Left ventricle myocardium inferior (tissue), 1 donor: ENCODE measurements at places on chromosomes 5 and 9.

GRCh38 chr5:61313960-61314681 is 17.9 kb upstream of the ZSWIM6 start:
- no peak for DNase-seq
- no peak overlapping the region for H3K4me3 ChIP-seq

DNA sequence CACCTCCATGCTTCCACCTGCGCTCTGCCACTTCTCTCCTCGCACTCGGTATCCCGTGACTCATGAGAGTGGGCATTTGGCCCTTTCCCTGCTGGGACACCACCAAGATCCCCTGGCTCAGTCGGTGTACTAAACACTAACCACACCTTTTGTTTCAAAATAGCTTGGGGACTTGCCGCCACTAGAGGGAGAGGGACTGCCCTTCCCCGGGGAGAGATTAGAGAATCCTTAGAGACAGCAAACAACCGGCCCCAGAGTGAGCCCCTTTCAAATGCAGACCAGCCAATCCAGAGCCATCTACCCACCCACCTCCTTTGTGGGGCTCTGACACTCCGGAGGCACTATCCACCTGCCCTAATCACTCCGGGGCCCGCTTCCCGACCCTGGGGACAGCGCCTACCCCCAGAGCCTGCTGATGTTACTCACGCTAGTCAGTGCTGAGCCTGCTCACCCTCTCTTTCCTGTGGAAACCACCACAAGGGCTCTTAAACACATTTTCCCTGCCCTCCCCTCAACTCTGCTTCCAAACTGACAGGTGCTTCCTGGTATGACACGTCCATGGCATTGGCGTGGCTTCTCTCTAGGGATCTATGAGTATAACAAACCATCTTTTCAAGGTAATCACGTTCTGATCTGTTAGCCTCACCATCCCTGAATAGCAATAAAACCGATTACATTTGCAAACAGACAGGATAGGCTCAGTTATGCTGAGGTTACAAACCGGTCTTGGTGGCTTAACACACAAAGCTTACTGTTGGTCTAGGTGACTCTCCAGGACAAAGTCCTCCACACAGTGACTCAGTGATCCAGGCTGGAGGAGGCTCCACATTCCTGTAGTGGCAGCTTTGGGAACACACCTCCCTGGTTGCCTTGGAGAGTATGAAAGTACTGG is 180.1 kb upstream of the MVB12B start:
- H3K4me1 ChIP-seq, result peaks cover 25% of the 10 kb centered on the region
- H3K27me3 ChIP-seq, result peaks cover 32% of the 10 kb centered on the region
- no peak overlapping the region for H3K27ac ChIP-seq
- no peak for DNase-seq
- no peaks in the 10 kb centered on the region for H3K36me3 ChIP-seq
- H3K4me3 ChIP-seq, result no peak overlapping the region

DNA sequence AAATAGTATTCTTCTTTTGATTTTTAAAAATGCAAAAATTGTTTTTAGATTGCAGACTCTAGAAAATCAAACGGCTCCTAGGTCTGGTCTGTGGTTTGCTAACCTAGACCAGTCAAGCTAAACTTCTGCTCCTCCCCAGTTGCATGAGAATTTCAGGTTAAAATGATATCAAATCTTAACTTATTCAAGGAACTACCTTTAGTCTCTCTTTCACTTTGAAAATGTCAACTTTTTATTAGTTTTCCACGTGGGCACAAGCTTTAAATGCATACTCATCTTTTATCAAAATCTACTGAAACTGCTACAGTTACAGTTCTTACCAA is 8.8 kb downstream of the CAMK4 start:
- no peaks in the 10 kb centered on the region for H3K36me3 ChIP-seq
- H3K27me3 ChIP-seq, result no peaks in the 10 kb centered on the region
- DNase-seq, result no peak
- H3K4me1 ChIP-seq, result no peaks in the 10 kb centered on the region
- H3K4me3 ChIP-seq, result no peak overlapping the region

DNA sequence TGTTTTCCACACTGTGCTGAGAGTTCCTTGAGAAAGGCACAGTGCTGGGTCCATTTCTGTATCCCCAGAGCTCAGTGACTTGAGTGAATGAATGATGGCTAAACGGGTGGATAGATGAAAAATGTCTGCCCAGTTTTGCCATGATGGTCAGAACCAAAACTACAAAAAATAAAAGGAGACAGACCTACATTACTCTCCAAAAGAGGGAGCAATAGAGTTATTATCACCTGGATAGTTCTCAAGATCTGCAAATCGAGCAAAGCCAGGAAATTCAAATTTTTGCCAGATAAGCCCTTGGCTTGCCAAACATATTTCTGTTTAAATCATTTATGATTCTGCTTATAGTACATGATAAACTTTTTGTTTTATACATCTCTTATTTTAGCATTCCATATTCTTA is 214.2 kb upstream of the ZNF462 start:
- no peaks in the 10 kb centered on the region for H3K4me1 ChIP-seq
- H3K27ac ChIP-seq, result no peak overlapping the region
- no peaks in the 10 kb centered on the region for H3K27me3 ChIP-seq

- no peaks in the 10 kb centered on the region for H3K27me3 ChIP-seq
- H3K4me3 ChIP-seq, result no peak overlapping the region
- H3K27ac ChIP-seq, result no peak overlapping the region
These were observed 72.4 kb upstream of the SNX2 start for GRCh38 chr5:122702524-122702875.

- H3K27me3 ChIP-seq, result no peaks in the 10 kb centered on the region
- H3K36me3 ChIP-seq, result no peaks in the 10 kb centered on the region
- H3K27ac ChIP-seq, result no peak overlapping the region
- no peak for DNase-seq
These were observed 116.3 kb downstream of the MED27 start for GRCh38 chr9:131963072-131964030.

DNA sequence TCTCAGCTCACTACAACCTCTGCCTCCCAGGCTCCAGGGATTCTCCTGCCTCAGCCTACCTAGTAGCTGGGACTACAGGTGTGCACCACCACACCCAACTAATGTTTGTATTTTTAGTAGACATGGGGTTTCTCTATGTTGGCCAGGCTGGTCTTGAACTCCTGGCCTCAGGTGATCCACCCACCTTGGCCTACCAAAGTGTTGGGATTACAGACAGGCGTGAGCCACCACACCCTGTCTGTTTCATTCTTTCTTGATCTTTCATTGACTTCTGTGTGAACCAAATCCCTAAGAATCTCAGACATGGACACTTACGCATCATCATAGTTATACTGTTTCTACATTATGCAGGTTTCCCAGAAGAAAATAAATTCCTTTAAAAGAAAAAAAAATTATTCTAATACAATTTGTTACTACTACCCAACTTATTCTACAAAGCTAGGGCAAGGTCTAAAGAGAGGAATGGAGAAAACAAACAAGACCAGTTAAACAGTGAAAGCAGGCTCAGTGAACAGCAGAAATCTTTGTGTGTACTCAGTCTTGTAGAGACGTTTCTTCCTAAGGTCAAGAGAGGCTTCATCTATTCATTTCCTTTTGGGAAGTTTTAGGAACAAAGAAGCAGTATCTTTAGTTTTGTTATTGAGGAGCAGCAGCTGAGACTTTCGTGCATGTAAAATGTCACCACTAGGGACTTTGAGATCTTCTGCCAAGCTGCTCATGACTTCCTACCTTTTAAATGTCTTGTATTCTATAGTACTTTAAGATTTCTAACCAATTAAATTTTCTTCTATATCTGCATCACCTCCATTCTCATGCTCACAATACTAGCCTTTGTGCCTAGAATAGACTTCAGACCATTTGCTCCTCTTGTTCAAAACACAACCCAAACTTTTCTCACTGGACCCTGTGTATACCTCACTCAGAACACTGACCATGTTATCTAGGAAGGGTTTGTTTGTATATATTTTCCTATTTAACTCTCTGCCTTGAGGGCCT is 5.6 kb upstream of the HMGCR start:
- H3K27me3 ChIP-seq, result peaks cover 10% of the 10 kb centered on the region
- H3K4me3 ChIP-seq, result no peak overlapping the region
- peaks cover 5% of the 10 kb centered on the region for H3K4me1 ChIP-seq
- no peak for DNase-seq
- no peak overlapping the region for H3K27ac ChIP-seq
- H3K36me3 ChIP-seq, result no peaks in the 10 kb centered on the region

DNA sequence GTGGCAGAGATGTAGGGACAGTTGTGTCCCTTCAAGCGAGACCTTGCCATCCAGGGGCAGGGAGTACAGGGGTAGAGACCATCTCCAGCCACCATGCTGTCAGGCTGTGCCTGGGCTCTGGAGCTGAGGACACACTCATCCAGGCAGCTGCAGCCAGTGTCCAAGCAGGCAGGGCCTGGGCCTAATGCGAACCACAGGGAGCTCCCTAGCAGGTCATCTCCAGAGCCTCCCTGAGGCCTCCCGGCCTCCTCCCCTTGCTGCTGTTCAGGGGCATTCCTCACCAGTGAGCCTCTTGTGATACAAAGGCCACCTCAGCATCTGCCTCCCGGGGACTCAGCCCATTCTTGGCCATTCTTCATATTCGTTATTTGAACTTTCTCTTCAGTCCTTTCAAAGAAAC is 35.0 kb downstream of the TPPP start:
- no peak overlapping the region for H3K4me3 ChIP-seq
- no peaks in the 10 kb centered on the region for H3K4me1 ChIP-seq
- DNase-seq, result no peak
- H3K27ac ChIP-seq, result no peak overlapping the region

- no peak overlapping the region for H3K27ac ChIP-seq
- peaks cover 50% of the 10 kb centered on the region for H3K27me3 ChIP-seq
- no peak for DNase-seq
- H3K36me3 ChIP-seq, result no peaks in the 10 kb centered on the region
- H3K4me1 ChIP-seq, result no peaks in the 10 kb centered on the region
These were observed 8.5 kb upstream of the ACSL6 start for GRCh38 chr5:132019857-132020555.

DNA sequence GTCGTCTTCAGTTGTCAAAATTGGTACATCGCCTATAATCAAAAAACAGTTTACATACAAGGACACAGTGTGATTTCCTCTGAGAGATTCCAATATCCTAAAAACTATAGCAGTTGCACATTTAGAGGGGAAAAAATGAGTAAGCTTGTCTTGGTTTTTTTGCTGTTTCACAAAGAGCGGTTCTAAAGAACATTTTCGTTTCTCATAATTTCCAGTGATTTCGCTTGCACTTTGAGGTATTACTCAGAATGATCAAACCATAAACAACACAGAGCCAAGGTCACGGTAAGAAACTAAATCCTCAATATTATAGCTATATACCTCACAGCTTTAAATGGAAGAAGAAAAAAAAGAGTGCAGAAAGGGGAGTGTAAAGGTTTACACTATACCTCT is 861 bp downstream of the MTX3 start:
- peak overlapping the region; percentile 90 for H3K27ac ChIP-seq
- H3K4me3 ChIP-seq, result peak overlapping the region; percentile 93
- no peak for DNase-seq
- H3K27me3 ChIP-seq, result no peaks in the 10 kb centered on the region

- no peaks in the 10 kb centered on the region for H3K36me3 ChIP-seq
- H3K27ac ChIP-seq, result no peak overlapping the region
- peaks cover 100% of the 10 kb centered on the region for H3K27me3 ChIP-seq
- H3K4me1 ChIP-seq, result peaks cover 46% of the 10 kb centered on the region
- DNase-seq, result no peak
- peak overlapping the region; percentile 68 for H3K4me3 ChIP-seq
These were observed 2.3 kb upstream of the PAX5 start for GRCh38 chr9:37036371-37036775.

DNA sequence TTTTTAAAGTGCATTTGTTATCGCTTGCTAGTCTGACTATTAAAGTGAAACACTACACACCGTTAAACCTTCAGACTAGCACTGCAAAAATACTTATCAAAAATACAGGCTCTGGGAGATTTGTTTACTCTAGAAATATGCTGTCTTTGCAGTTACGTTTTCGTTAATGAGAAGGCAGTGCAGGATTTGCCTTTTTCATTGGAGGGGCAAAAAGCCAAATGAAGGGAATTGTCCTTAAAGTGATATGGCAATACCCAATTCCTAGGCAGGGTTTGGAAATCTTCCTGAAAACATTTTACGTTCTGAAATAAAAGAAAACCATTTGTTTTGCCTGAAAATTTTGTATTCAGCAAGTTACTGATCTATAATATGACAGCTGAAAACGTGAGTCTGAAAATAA is 1800.2 kb downstream of the MAT2B start:
- H3K4me1 ChIP-seq, result no peaks in the 10 kb centered on the region
- no peak overlapping the region for H3K4me3 ChIP-seq
- H3K36me3 ChIP-seq, result no peaks in the 10 kb centered on the region

DNA sequence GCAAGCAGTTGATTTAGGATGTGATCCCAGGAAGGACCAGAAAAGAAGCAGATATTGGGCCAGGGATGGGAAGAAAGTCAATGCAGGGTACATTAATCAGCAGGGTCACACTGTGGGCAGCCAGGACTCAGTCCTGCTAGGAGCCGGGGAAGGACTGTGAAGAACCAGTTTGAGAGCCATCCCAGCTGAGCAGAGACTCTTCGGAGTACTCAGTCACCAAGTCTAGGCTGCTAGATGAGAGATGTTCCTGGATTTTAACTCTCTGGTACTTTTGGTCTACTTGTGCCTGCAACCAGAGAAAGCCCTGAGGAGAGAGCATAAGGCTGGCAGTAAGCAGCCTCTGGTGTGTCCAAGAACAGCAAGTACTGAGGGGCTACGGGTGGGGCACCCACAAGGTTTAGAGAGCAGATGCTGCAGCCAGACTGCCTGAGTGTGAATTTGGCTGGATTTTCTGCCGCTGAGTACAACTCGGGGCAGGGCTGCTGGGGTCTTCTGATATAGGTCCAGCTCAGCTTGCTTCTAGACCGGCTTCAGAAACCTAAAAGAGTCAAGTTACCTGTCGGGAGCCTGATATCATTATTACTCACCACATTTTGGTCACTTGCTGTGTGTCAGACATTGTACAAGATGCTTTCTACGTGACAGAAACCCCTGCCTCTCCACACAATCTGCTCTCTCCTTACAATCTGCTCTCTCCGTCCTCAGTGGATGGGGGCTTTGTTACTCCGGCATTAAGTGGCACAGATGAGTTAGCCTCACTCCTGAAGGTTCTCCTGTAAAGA is 250.2 kb upstream of the GAS1 start:
- no peaks in the 10 kb centered on the region for H3K4me1 ChIP-seq
- DNase-seq, result no peak
- H3K27me3 ChIP-seq, result peaks cover 36% of the 10 kb centered on the region
- no peak overlapping the region for H3K27ac ChIP-seq
- no peak overlapping the region for H3K4me3 ChIP-seq
